ENCODE measurements at places on chromosomes 3 and 15.

GRCh38 chr3:109346770-109347295 is 9.5 kb upstream of the DPPA4 start:
- no peak for DNase-seq

DNA sequence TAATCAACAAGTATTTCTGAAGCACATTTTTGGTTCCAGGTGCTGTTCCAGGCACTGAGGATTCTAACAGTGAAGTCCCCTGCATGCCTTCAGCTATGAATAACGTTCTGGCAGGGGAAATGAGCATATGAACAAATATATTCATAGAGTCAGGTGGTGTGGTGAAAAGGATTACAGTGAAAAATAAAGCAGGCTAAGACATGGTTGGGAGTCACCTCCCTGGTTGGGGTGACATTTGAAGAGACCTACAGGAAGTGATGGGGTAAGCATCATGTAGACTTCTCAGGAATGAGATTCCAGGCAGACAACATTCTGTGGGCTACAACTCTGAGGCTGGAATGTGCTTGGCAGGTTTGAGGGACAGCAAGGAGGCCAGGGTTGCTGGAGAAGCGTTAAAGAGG is 15.0 kb downstream of the FRMD4B start:
- DNase-seq: no peak

GRCh38 chr3:108022256-108023150 is 68.3 kb downstream of the CD47 start:
- DNase-seq: no peak

- no peak for DNase-seq
These were observed 72.4 kb downstream of the CRYGS start for GRCh38 chr3:186471771-186472170.

GRCh38 chr15:50710585-50710984 is 24.0 kb upstream of the TRPM7 start:
- DNase-seq: no peak

DNA sequence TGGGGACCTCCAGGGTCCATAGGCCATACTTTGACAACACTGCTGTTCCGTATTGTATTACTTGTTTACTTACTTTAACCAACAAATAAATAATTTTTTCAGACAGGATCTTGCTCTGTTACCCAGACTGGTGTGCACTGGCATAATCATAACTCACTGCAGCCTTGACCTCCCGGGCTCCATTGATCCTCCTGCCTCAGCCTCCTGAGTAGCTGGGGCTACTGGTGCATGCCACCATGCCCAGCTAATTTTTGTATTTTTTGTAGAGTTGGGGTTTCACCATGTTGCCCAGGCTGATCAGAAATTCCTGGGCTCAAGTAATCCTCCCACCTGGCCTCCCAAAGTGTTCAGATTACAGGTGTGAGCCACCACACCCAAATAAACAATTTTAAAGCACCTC is 64.9 kb upstream of the C15orf39 start:
- DNase-seq: no peak

DNA sequence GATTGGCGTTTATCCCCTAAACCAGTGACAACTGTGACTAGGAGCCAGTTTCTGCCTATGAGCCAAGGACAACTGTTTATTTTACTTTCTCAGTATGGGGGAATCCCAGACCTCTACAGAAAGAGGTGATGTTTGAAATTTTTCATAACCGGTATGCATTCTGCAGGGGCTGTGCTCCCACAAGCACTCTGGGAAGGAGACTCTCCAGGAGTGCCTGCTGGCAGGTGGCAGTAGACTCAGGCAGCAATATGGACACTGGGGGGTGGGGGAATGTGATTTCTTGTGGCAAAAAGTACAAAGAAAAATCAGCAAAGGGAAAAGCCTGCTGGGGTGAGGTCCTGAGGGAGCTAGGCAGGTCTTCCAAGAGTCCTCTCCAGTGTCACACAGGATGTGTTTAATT is 5.9 kb downstream of the TGM4 start:
- no peak for DNase-seq

- DNase-seq: no peak
These were observed 16.0 kb downstream of the STARD9 start for GRCh38 chr15:42591238-42591934.

- no peak for DNase-seq
These were observed 2.1 kb downstream of the CYB561D2 start for GRCh38 chr3:50352781-50353180.

DNA sequence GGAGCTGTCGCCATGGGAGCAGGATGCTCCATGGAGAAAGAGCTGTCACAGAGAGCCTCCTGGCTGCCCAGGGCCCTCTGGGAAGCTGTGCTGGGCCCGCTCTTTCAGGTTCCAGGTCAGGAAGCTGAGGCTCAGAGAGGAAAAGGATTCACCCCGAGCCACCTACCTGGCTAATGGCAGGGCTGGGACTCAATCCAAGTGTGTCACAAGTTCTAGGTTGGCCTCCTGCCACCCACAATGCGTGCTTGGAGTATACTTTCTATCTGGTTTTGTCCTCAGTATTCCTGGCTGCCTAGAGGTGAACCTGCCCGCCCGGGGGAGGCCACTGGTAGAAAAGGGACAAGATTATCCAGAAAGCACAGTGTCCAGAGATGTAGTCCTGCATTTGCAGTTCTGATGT is 23.6 kb downstream of the FAH start:
- peak; percentile 95 for DNase-seq

DNA sequence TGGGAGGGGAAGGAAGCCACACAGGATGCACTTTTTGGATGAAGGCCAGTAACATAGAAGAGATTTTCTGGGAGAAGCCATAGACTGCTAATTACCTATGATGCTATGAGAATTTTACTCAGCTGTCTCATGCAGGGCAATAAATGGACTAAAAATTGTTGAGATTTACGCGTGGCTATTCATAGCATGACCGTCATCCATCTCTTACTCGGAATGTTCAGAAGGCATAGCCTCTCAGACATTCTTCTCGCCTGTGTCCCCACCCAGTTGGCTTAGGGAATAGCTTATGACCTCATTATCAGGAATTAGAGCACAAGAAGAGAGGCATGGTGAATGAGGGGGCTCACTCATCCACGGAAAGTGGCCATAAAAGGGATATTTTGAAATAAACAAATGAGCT is 107.9 kb upstream of the ATP10A start:
- DNase-seq: no peak

GRCh38 chr15:32959077-32959476 is 235.4 kb downstream of the FMN1 start:
- no peak for DNase-seq

- DNase-seq: no peak
These were observed 28.9 kb upstream of the BHLHE40 start for GRCh38 chr3:4950351-4950784.

DNA sequence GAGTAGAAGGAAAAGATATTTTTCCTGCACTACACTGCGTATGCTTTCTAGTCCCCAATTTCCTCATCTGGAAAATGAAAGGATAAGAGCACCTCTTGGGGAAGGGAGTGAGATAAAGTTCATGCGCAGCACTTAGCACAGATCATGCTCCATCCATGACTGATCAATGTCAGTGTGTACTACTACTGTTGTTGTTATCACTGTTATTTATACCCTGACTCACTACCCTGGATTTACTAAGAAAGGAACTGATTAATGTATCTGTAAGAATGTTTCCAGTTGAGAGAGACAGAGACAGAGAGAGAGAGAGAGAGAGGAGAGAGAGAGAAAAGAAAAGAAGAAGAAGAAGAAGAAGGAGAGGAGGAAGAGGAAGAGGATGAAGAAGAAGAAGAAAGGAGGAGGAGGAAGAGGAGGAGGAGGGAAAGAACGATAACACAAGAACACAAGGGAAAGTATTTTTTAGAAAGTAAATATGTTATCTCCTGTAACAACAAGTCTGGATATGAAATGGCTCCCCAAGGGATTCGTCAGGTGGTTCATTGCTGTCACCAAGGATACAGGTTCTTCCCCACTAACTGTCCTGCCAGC is 212.2 kb upstream of the PROK2 start:
- no peak for DNase-seq

GRCh38 chr3:71441217-71441924 is 142.2 kb downstream of the FOXP1 start:
- no peak for DNase-seq

DNA sequence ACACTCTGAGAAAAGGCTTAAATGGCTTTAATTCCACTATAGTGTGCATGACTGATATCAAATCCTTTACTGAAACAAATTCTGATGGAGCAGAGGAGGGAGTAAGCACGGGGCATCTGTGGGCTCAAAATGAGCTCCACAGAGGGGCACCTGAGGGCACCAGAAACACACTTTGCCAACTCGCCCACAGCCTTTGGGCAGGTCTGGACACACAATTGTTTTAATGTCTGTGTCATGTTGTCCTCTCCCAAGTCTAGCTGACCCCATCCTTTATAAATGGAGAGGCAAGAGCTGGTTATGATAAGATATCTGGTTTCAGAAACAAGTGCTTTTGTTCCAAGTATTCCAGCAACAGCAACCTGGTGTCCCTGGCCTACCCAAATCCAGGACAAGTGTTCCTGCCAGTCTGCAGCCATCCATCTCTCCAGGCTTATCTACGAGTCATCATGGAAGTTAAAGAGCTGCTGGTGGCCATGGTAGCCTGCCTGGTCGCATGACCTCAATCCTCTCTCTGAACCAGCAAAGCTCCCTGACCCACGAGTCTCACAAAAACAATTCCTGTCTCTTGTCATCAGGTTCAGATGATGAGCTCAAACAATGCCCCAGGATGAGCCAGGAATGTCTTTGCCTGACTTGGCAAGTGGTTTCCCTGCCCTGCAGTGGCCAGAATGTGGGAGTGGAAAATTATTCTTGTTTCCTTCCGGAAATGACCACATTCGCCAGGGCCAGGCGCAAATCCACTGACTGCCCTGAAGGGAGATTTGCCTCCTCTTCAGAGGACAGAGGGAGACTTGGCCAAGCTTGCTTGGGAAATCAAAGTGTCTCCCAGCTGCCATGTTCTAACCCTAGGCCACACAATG is 64.4 kb upstream of the TPM1 start:
- DNase-seq: no peak

- peak; percentile 64 for DNase-seq
These were observed 49.4 kb downstream of the SYNM start for GRCh38 chr15:99154271-99154670.

GRCh38 chr3:161332792-161333191 is 38.5 kb downstream of the SPTSSB start:
- no peak for DNase-seq

GRCh38 chr3:4703054-4703480 is 209.9 kb downstream of the ITPR1 start:
- DNase-seq: no peak

- DNase-seq: no peak
These were observed 118.6 kb downstream of the PGPEP1L start for GRCh38 chr15:98888820-98889479.

GRCh38 chr3:52555056-52555455 is 18.7 kb downstream of the UQCC5 start:
- DNase-seq: no peak

DNA sequence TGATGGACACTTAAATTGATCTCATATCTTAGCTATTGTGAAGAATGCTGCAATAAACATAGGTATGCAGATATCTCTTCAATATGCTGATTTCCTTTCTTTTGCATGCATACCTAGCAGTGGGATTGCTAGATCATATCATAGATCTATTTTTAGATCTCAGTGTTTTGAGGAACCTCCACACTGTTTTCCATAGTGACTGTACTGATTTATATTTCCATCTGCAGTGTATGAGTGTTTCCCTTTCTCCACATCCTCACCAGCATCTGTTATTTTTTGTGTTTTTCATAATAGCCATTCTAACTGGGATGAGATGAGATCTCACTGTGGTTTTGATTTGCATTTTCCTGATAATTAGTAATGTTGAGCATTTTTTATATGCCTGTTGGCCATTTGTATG is 17.1 kb upstream of the RASA2 start:
- no peak for DNase-seq

DNA sequence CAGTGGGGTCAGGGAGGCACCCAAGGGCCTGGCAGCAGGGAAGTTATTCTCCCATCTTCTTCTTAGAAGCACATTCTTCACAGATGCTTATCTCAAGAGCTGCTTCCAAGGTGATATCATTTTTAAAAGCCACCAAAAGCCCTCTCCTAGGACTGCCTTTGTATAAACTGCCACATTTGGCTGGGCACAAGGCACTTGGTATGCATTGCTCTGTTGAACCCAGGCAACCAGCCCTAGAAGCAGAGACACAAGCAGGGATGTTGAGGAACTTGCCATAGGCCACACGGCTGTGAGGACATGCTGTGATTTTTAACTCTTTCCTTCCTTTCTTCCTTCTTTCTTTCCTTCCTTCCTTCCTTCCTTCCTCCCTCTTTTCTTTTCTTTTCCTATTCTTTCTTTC is 7.4 kb upstream of the SLC6A1 start:
- DNase-seq: no peak

GRCh38 chr3:49339581-49339940 is 292 bp downstream of the USP4 start:
- DNase-seq: no peak

DNA sequence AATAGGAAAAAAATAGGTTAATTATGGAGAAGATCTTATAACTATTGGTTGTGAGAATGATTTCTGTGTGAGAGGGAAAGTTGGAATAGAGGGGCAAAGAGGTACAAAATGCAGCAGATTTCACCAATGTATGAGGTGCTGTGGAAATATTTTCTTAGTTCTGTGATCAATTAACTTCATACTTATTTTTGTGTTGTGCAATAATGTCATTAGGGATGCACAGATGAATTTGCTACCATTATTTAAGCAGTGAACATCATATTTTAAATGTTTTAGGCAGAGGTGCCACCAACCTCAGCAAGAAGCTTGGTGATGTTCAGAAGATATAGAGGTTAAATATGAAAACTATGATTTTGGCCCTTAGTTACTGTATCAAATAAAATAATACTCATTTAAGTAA is 21.6 kb downstream of the MBNL1 start:
- DNase-seq: no peak

GRCh38 chr15:89628806-89629715 is 26.2 kb downstream of the KIF7 start:
- no peak for DNase-seq

DNA sequence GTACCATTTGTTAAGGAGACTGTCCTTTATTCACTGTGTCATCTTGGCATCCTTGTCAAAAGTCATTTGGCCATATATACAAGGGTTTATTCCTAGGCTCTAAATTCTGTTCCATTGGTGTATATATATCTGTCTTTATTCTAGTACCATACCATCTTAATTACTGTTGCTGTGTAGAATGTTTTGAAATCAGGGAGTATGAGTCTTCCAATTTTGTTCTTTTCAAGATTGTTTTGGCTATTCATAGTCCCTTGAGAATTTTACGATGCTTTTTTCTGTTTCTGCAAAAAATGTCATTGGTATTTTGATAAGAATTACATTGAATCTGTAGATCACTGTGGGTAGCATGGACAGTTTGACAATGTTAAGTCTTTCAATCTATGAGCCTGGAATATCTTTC is 28.7 kb downstream of the PFN2 start:
- DNase-seq: no peak

- DNase-seq: no peak
These were observed 9.2 kb downstream of the EID1 start for GRCh38 chr15:48887144-48887543.

DNA sequence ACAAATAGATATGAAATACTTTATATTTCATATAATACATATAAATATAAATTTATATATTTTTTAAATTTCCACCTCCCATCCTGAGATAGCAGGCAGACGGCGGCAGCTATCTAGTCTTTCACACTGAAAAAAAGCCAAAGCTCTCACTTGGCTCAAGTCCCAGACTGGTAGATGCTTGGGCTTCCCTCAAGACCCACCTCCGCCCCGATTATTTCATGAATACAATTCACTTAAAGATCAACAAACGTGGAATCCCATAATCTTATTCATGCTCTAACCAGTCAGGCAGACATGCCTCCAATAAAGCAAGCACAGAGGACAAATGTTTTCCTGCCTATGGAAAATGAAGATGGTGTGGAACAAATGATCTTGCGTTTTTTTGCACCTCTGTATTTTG is 275.9 kb upstream of the NR2F2 start:
- DNase-seq: no peak
